ENCODE measurements at places on chromosomes 3 and 15.

DNA sequence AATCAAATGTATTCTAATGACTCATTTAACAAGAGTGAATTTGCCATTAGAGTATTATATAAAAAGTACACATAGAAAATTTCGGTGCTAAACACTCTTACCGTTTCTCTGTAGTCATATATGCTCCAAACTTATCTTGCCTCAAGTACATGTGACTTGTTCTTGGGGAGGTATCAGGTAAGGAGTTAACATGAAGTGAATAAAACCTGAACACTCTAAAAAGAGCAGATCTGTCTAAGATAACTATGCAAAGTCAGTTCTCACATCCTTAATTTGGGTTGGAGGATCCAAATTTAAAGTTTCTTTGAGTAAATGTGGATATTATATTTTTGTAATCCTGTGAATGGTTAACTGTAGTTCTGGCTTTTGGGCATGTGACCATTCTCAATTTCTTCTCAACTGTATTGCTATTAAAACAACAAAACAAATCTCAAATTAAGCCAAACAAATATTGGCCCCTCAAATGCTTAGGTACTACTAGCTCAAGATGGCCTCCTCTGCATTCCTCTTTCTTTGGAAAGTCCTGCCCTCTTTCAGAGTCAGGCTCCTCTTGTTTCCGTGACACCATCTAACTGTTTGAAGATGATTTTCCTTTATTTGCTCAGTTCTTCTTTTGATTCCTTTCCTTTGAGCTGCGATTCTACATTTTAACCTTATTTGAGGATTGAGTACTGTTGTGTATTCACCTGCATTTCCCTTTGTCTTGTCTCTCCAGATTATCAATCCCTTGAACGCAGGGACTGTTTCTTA is 4.2 kb downstream of the EDEM1 start:
- DNase-seq, result no peak

DNA sequence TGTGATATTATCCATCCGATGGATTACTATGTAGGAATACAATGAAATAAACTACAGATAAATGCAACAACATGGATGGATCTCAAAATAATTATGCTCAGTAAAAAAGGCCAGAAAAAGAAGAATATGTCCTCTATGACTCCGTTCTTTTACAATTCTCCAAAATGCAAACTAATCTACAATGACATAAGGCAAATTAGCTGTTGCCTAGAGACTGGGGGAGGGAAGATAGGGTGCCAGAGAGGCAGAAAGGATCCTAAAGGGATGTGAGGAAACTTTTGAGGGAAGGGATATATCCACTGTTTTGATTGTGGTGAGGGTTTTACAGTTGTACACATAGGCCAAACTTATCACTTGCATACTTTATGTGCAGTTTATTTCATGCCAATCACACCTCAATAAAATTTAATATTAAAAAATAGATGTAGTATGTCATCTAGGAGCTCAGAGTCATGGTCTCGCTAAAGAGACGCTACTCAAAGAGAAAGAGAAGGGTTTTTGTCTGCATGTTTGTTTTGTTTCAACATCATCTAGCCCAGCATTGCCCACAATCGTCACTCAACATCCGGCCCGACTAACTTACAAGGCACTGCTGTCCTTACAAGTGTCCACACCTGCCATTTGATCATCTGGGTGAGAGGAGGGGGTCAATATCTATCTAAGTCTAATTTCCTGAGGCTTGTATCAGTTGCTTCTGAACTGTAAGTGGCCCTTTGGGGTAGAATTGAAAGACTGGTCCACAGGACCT is 29.5 kb downstream of the HES1 start:
- no peak for DNase-seq

DNA sequence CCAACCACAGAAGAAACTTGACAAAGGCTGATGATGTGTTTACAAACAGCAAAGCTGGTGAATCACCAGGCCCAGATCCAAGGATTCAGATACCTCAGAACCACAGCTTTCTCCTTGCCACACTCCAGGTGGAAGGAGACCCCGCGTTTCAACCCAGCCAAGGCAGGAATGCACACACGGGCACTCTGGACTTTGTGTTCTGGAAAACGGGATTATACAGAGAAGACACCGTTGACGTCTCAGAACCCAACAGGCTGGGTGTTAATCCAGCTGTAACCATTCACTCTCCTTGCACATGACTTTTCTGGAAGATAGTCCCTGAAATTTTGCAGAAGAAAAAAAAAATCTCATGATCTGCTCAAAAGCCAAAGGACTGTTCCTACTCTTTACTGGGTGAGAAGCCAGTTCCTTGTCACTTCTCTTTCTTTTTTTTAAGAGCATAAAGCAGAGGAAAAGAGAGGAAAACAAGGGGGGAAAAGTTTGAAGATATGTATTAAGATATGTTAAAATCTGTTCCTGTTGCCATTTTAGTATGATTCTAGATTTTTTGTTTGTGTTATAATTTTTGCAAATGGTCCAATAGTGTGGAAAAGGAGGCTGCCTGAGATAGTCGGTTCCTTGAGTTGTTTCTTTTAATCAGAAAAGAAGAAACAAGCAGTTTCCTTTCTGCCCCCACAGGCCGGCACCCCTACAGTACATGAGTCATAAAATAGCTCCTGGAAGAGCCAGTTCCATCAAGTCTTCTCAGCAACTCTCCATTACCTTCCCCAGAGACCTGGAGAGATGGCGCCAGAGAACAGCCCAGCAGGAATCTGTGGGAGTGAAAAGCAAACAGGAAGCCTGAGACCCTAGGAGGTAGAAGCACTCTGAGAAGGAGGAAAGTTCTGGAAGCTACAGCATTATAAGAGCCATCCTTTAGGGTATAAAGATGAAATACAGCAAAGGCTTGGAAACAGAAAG is 73.1 kb downstream of the RORA start:
- no peak for DNase-seq

- no peak for DNase-seq
These were observed 111.1 kb downstream of the FMN1 start for GRCh38 chr15:33083232-33084081.

DNA sequence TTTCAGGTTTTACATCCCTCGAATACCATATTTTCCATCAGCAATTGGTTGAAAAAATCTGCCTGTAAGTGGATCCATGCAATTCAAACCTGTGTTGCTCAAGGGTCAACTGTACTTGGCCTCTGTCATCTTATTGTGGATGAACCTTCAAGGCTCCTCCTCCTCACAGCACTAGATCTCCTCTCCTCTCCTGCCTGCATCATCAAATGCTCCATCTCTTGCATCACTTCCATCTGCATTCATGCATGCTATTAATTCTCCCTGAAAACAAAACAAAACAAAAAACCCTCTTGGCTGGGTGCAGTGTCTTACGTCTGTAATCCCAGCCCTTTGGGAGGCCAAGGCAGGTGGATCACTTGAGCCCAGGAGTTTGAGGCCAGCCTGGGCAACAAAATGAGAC is 10.1 kb downstream of the BCL2L10 start:
- DNase-seq, result no peak

GRCh38 chr3:126711121-126711760 is 7.2 kb downstream of the CHCHD6 start:
- no peak for DNase-seq

- DNase-seq, result no peak
These were observed 24.4 kb downstream of the TNIK start for GRCh38 chr3:171435757-171436156.

DNA sequence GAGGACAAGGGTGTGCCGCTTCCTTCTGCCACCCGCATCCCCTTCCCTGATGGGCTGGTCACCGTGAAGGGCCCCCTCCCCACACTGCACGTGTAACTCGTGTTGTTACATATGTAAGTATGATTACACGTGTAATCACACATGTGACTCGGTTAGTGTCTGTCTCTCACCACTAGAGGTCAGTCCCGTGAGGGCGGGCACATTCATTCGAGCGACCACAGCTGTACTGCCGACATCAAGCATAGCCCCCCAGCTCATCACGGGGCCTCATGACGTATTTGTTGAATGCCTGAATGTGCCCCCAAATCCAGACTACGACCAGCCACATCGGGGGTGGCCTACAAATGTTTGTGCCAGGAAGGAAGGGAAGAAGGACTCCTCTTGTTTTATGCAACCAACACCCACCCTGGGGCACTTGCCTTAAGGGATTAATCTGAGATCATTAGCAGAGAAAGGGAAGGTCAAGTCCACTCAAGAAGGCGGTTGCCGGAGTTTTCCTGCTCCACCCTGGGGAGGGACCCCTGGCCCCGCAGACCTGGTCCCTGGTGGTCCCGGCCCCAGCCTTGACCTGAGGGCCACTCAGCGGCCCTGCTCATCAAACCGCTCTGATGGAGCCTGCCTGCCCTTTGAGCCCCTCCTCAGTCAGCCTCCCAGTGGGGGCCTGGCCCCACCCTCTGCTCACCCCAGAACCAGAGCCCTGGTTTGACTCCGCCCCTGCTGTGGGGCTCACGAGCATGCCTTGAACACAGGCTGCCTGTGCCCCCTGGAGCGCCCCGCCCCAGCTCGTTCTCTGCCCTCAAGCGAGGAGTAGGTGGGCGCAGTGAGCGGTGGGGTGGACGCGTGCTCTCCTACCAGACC is 52.8 kb downstream of the RGMA start:
- peak; percentile 20 for DNase-seq

DNA sequence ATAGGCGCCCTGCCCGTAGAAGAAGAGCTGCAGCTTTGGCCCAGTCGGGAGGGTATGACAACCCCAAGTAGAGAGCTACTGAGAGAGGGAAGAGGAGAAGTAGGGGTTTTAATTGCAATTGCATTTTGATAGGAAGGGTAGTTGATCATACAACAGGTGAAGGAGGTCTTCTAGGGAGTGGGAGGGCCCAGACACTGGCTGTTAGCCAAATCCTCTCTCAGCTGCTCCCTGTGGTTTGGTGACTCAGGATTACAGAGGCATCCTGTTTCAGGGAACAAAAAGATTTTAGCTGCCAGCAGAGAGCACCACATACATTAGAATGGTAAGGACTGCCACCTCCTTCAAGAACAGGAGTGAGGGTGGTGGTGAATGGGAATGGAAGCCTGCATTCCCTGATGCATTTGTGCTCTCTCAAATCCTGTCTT is 408.9 kb upstream of the THBS1 start:
- DNase-seq, result peak; percentile 20

GRCh38 chr3:45759851-45760250 is 36.5 kb downstream of the SLC6A20 start:
- DNase-seq, result no peak

DNA sequence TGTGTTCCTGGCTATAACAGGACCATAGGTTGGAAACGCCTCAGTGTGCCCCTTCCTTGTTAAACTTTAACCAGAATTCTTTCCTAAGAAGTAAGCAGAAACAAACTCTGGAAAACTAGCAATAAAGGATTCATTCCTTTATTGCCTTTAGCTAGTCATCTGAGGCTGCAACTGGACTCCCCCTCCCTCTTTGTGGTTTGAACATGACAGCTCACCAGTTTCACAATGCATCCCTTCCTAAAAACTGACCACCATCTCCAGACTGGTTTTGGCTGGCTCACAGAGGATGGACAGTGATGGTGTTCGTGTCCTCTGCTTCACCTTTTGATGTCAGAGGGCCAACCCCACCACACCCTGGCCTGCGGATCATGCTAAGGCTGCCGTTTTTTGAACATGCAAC is 27.9 kb upstream of the TGFBR2 start:
- no peak for DNase-seq

DNA sequence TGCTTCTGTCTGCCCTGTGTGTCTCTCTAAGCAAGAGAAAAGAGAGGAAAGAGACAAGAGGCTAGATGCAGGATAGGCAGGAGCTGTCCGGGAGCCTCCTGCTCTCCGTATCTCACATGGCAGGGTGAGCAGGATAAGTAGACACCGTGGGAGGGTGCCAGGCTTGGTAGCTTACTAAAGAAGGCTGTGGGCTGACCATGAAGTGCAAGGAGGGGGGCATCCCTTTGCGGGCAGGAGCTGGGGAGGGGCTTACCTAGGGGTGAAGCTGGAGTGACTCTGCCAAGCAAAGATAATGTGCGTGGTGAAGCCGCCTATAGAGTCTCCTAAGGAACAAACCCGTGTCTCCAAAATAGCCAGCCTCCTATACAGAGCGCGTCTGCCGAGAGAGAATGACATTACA is 33.7 kb upstream of the TMC3 start:
- no peak for DNase-seq

GRCh38 chr3:190089711-190090110 is 31.0 kb downstream of the P3H2 start:
- DNase-seq, result no peak

- no peak for DNase-seq
These were observed 27.2 kb downstream of the MKRN2 start for GRCh38 chr3:12584083-12584482.

- no peak for DNase-seq
These were observed 16.8 kb upstream of the CHD2 start for GRCh38 chr15:92883163-92883875.

- no peak for DNase-seq
These were observed 10.7 kb upstream of the SLC22A13 start for GRCh38 chr3:38254872-38255271.

- DNase-seq, result no peak
These were observed 41.8 kb downstream of the SERPINI1 start for GRCh38 chr3:167777356-167777755.

DNA sequence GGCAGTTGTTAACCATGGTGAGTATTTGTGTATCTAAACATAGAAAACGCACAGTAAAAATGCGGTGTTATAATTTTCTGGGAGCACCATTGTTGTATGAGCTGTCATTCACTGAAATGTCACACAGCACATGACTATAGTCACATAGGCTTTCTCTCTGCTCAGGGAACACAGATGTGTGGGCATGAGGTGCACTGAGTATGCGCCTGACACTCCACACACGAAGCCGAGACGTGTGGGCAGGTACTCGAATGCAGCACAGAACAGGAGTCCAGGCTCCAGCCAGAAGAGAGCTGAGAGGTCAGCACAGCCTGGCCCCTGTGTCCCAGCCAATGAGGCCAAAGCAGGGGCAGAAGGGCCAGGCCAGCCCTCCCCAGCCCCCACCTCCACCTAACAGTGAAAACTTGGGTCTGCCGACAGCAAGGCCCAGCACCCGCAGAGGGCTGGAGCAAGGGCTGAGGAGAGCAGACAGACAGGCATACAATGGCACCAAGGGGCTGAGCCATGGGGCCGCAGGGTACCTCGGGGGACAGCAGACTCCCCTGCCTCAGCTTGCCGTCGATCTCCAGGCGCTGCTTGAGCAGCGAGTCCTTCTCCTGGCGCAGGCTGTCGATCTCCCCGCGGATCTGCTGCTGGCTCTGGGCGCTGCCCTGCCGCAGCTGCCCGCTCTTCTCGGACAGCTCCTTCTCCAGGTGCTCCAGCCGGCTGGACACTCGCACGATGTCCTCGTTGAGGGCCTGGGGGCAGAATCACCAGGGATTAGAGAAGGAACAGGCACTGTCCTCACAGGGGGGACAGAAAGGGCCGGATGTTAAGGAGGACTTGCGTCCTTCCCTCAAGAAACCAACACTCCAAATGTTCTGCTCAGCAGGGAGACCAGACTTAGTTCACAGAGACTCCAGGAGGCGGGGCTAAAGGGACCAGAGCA is 24.0 kb downstream of the KIF7 start:
- no peak for DNase-seq

All from activated CD4-positive, alpha-beta T cell treated with anti-CD3 and anti-CD28 coated beads for 24 hours (primary cell).